ENCODE measurements at places on chromosomes 11 and 22.

DNA sequence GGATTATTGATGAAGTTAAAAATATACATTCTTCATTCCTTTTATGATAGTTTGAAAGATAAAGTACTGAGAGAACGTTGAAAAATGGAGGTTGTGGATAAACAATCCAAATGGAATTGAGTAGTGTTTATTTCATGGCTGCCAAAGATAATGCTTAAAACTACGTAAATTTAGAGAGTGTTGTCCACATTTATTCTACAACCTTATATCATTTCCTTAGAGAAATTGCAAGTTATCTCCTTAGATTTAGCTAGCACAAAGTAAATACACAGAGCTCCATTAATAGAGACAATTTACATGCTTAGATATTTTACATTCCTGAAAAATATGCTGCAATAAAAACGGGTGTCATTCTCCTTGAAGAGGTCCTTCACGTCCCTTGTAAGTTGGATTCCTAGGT lies 146.5 kb upstream of the CCDC179 start:
- H3K36me3 ChIP-seq = no peaks in the 10 kb centered on the region
- no peak overlapping the region for H3K4me3 ChIP-seq
- H3K27ac ChIP-seq = no peak overlapping the region
- no peaks in the 10 kb centered on the region for H3K27me3 ChIP-seq
- no peaks in the 10 kb centered on the region for H3K4me1 ChIP-seq

DNA sequence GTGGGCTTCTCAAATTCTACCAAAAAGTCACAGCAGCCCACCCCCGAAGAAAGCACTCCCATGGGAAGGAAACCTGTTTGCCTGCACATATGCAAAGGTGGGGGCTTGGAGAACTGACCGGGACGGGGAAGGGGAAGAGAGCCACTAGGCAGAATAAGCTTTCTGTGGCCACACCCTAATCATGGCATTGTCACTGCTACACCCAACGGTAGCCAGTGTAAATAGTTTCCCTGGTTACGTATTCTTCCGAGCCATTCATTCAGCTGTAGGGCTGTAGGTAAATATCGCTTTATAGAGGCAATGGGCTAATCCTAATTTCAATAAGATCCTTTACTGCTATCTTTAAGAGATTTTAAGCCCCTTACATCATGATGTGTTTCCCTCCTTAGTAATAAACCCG lies 61.7 kb downstream of the PRDM11 start:
- no peak overlapping the region for H3K27ac ChIP-seq
- no peak overlapping the region for H3K4me3 ChIP-seq
- no peaks in the 10 kb centered on the region for H3K4me1 ChIP-seq
- DNase-seq = no peak
- no peaks in the 10 kb centered on the region for H3K27me3 ChIP-seq

DNA sequence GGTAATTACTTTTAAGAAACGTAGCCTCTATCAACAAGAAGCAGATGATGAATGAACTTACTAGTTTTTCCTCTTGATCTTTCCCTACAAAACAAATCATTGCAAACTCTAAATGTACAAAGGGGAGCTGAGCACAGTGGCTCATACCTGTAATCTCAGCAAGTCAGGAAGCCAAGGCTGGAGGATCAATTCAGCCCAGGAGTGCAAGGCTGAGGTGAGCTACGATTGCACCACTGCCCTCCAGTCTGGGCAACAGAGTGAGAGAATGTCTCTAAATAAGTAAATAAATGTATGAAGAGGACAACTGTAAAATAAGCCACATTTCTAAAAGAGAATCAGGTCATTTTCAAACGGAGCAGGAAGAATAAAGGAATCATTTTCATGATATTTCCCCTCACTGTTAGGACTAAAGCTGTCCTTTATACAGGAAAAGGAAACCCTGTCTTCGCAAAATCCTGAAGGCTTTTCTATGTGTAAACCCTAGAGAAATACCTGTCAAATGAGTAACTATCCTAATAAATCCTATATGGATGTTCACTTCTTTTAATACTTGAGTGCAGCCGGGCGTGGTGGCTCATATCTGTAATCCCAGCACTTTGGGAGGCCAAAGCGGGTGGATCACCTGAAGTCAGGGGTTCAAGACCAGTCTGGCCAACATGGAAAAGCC lies 41.2 kb downstream of the RRAS2 start:
- H3K27me3 ChIP-seq = no peaks in the 10 kb centered on the region
- no peak overlapping the region for H3K4me3 ChIP-seq
- peaks cover 47% of the 10 kb centered on the region for H3K4me1 ChIP-seq
- H3K27ac ChIP-seq = no peak overlapping the region
- DNase-seq = no peak

GRCh38 chr22:44450503-44450902 lies 47.5 kb downstream of the RTL6 start:
- peaks cover 13% of the 10 kb centered on the region for H3K4me1 ChIP-seq
- no peak overlapping the region for H3K4me3 ChIP-seq
- H3K36me3 ChIP-seq = no peaks in the 10 kb centered on the region
- no peak for DNase-seq

DNA sequence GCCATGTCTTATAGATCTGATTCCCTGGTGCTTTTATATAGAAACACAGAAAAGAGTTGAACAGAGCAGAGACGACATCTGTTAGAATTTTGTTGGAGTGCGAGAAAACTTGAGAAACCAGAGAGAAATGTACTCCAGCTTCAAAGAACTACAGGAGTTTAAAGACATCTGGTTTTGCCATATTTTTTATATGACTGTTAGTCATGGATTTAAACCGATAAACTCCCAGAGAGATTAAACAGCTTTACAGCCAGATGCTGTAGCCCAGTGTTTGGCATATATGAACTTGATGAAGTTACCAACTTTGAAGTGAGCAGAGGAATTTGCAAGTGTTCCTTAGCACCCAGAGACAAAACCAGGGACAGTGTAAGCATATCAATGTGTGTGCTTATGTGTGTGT lies 1083.1 kb downstream of the LRRC4C start:
- no peaks in the 10 kb centered on the region for H3K36me3 ChIP-seq
- no peak for DNase-seq
- H3K27ac ChIP-seq = no peak overlapping the region

DNA sequence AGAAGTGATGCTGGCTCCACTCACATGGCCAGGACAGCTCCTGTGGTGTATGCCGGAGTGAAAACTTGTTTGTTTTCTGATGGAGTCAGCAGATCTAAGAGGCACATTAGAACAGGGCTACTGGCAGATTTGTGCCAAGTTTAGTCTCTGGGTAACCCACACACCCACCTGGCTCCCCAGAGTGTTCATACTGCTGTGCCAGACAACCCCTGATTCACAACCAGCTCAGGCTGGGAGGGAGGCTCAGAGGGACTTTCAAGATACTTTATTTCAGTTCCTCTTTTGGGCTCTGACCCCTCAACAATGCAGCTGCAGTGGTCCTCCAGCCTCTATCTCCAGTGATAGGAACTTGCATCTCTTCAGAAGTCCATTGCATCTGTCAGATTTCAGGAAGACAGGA lies 8.5 kb downstream of the NTM start:
- DNase-seq = no peak
- no peak overlapping the region for H3K4me3 ChIP-seq
- no peaks in the 10 kb centered on the region for H3K4me1 ChIP-seq
- no peak overlapping the region for H3K27ac ChIP-seq
- no peaks in the 10 kb centered on the region for H3K27me3 ChIP-seq
- H3K36me3 ChIP-seq = no peaks in the 10 kb centered on the region

DNA sequence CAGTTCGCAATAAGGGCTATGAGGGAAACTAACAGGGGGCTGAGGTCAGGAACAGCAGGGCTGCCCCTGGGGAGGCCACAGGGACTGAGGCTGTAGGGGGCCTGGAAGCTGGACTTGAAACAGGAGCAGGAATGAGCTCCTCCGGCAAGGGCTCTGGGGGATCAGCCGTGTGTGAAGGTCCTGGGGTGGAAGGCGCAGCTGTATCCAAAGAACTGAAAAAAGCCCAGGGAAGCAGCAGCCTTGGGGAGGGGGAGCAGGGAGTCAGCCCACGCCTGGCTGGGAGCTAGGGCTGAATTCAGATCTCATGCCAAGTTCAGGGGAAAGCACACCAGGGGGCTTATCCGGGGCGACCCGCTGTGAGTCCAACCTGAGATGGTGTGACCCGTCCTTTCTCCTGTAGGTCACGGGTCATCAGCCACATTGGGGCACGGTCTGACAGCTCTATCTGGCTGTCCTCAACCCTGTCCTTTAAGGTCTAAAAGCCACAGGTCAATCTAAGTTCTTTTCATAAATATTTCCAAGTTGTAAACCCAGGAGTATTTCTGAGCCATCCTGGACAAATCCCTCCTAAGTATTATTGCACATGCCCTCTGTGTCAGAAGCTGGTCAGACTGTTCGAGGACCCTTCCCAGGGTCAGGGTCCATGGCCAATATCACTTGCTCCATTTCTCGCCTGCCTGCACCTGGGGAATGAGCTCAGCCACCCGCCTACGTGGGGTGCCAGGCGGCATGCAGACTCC lies 18.0 kb downstream of the TP53AIP1 start:
- H3K4me3 ChIP-seq = no peak overlapping the region
- H3K27ac ChIP-seq = no peak overlapping the region
- H3K4me1 ChIP-seq = peaks cover 8% of the 10 kb centered on the region
- no peak for DNase-seq

- H3K36me3 ChIP-seq = no peaks in the 10 kb centered on the region
- no peak for DNase-seq
- H3K4me3 ChIP-seq = no peak overlapping the region
- H3K27me3 ChIP-seq = peaks cover 2% of the 10 kb centered on the region
- H3K4me1 ChIP-seq = peaks cover 9% of the 10 kb centered on the region
- no peak overlapping the region for H3K27ac ChIP-seq
Observed at GRCh38 chr11:46248289-46249102, 29.0 kb upstream of the CREB3L1 start.

- no peak overlapping the region for H3K4me3 ChIP-seq
- H3K36me3 ChIP-seq = no peaks in the 10 kb centered on the region
- no peak for DNase-seq
- peaks cover 4% of the 10 kb centered on the region for H3K27me3 ChIP-seq
- H3K4me1 ChIP-seq = peaks cover 1% of the 10 kb centered on the region
- no peak overlapping the region for H3K27ac ChIP-seq
Observed at GRCh38 chr22:16987822-16988221, 20.2 kb downstream of the GAB4 start.

DNA sequence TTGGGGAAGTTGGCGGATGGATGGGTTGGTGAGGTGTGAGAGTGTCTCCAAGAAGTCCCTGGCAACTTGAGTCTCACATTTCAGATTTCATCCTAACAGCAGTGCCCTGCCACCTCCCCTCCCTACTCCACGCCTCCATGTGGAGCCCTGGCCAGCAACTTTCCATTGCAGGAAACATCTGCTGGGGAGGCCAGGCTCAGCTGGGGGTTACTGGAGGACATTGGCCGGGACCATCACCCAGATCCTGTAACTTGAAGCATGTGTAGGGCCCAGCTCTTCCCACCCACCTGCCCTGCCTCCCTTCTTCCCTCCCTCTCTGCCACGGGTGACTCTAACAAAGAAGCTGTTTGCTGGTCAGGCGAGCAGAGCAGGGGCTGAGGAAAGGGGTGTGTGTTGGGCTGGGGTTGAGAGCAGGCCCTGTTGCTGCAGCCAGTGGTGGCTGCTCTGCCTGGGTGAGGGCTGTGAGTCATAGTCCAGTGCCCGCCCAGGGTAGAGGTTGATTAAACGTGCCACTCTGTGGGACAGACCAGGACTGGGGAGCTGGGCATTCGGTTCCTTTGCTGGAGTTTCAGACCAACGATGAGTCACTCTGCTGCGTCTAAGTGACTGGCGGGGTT lies 64.0 kb downstream of the SCN3B start:
- H3K4me3 ChIP-seq = no peak overlapping the region
- peaks cover 54% of the 10 kb centered on the region for H3K36me3 ChIP-seq
- DNase-seq = no peak
- H3K27ac ChIP-seq = no peak overlapping the region
- peaks cover 2% of the 10 kb centered on the region for H3K4me1 ChIP-seq

DNA sequence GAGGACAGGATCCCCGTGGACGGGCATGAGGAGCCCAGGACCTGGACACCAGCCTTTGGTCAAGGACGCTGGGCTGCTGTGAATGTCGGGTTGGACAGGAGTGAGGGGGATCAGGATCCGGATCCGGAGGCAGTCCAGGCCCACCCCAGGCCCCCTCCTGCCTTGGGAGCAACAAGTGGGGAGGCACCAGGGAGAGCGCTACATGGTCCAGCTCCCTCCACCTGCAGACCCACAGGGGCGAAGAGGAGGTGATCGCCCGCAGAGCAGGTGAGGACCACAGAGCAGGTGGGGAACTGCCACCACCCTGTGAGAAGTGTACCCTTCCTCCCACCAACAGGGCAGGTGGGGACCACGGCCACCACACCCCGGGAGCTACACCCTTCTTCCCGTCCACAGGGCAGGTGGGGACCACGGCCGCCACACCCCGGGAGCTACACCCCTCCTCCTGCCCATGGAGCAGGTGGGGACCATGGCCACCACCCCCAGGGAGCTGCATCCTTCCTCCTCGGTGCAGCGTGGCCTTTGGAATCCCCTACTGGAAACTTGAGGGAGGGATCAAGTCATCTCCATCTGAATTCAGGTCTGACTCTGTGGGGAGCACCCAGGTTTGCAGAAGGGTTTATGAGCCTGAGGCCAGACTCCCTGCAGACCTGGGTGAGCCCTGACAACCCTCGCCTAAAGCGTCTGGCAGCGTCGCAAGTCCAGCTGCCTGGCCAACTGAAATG lies 141.0 kb downstream of the BRD1 start:
- no peak for DNase-seq
- peaks cover 11% of the 10 kb centered on the region for H3K27me3 ChIP-seq
- H3K27ac ChIP-seq = no peak overlapping the region
- H3K4me1 ChIP-seq = no peaks in the 10 kb centered on the region
- H3K36me3 ChIP-seq = no peaks in the 10 kb centered on the region

DNA sequence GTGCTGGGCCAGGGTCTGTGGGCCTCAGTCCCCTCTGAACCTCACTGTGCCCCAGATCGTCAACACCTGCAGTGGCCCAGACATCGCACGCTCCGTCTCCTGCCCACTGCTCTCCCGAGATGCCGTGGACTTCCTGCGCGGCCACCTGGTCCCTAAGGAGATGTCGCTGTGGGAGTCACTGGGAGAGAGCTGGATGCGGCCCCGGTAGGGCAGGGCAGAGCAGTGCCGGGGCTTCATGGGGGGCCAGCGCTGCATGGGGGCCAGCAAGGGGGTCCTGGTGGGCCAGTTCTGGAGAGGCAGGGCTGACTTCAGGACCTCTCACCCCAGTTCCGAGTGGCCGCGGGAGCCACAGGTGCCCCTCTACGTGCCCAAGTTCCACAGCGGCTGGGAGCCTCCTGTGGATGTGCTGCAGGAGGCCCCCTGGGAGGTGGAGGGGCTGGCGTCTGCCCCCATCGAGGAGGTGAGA lies 16.3 kb downstream of the EPS8L2 start:
- H3K4me1 ChIP-seq = peaks cover 8% of the 10 kb centered on the region
- no peak overlapping the region for H3K4me3 ChIP-seq
- no peak overlapping the region for H3K27ac ChIP-seq

Measured in activated T-helper 2 cell treated with anti-CD3 and anti-CD28 coated beads, Interferon-gamma antibody, Interleukin-2, Interleukin-4, amounts not matched to agents 10 μg/mL and 5 μg/mL and 100 μg/mL, durations not matched to agents 14 hours and 24 hours and 36 hours (primary cell).